ENCODE measurements at places on chromosomes 6 and 20. TPM values are rescaled to one million over a fixed set of nuclear protein-coding genes. Genes with fewer than 3 reads are reported as not detected.
A peak's percentile ranks its signal among the peaks of the same experiment; 100 is the strongest.

The C20orf204 gene
- 5.0 TPM for total RNA-seq

DNA sequence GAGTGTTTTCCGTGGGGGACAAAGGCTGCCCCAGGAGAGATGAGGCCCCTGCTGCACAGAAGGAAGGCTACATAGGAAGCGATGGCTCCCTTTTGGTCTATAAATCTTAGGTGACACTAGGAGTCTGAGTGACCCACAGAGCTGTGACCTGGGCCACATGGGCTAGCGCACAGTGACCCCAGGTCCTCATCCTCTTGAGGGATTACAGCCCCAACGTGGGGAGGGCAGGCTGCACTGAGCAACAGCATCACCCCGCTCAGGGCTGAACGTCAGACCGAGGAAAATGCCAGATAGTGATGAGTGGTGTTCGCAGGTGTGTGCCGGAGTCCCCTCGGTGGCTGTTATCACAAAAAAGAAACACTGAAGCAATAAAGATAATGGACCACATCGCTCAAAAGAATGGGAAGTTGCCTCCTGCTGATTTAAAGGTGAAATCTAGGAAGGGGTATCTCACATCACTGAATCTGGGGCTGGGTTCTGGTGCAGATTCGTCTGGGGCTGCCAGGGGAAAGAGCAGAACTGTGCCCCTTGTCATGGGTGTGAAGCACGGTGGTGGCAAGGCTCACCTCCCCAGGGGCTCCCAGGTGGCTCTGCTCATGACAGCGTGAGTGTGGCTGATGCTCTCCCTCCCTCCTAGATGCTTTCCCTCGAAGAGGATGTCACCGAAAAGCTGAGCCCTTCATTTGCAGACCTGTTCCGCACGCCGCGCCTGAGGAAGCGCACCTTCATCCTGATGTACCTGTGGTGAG is 14.5 kb downstream of the SLC22A1 start:
- no peak for DNase-seq

DNA sequence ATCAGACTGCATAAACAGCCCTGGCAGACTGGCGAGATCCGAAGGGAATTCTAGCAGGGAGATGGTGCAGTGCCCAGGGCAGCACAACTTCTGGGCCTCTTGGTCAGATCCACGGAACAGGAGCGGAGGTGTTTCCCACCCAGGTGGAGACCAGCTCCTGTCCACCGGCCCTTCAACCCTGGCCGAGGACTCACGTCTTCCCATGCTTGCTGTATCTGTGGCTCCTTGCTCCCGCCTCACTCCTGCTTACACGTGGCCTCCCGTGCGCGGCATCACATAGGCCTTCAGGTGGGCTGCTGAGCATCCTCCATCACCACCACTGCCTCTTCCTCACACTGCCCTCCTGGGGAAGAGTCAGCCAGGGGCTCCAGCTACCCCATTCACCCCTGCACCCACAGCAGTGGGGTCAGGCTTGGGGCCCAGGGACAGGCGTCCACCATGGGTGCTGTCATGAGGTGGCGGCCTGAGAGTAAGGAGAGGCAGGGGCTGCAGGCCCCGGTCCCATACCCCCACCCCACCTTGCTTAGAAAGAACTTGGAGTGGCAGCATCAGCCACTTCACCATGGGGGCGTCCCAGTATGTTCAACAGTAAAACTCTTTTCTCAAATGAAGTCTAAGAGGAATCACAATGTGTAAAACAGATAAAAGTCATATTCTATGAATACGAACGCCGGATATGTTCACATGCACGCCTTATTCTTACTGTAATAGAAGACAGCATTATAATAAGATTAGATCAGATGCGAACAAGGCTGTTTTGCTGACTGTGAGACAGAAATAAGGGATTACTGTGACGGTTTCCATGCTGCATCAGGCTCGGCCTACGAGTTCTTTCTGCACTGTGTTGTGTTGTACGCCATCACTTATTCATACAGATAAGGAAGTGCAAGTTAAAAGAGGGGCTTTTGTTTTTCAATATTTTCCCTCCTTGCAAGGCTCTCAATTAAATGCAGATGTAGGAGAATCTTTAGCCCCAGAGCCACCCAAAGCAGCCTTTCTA is 165.4 kb downstream of the GRM4 start:
- DNase-seq: no peak

The SYNDIG1 gene
- not detected for total RNA-seq

GRCh38 chr6:116954938-116955337 is 77.9 kb downstream of the RFX6 start:
- DNase-seq: no peak

GRCh38 chr20:58553841-58554240 is 38.6 kb upstream of the APCDD1L start:
- DNase-seq: no peak

DNA sequence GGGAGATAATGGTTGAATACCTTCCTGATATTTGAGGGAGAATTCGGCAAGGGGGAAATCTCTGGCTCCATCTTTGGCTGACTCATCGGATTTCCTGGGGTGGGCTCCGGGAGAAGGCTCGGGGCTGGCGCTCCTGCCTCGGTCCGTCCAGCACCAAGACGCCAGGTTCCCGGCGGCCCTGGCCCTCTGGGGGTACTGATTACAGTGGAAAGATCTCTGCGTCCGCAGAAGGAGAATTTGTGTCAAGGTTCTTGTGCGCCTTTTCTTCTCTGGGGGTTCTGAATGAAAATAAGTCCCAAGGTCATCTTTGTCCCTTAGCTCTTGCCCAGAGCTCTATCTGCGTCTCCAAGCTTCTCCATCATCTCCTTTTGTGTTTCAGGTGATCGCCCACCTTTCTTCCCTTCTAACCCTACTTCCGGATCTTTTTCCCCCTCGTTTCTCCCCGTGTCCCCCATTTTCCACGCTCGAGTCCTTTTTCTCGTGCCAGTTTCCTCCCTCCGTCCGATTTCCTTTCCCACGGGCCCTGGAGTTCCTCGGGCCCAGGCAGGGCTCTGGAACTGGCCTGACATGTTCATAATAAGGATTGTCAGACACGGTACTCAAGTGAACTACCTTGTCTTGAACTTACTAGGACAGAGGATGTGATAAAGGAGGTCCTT is 11.6 kb downstream of the NRN1 start:
- DNase-seq: no peak

The ECT2L gene
- 0.13 TPM for total RNA-seq

The LAMP5 gene
- not detected for total RNA-seq

DNA sequence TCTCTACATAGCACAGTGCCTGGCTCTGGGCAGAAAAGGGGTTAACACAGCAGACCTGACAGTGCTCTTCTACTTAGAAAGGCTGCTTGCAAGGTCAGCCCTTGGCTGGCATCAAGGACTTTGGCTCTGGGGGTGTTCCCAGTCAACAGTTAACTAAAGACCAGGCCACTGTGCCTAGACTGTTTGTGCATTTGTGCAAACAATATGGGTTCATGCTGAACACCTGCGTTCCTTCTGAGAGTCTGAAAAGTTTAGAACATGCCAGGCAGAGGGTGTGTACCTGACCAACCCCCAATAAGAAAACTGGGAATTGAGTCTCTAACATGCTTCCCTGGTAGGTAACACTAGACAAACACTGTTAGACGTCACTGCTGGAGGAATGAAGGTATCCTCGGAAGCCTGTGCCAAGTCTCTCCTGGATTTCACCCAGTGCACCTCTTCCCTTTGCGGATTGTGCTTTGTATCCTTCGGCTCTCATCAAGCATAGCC is 110.7 kb downstream of the PDE10A start:
- no peak for DNase-seq

- DNase-seq: no peak
Measured at GRCh38 chr20:62535964-62536363, 60.2 kb upstream of the GATA5 start.

GRCh38 chr6:147933224-147933623 is 409.4 kb upstream of the SASH1 start:
- DNase-seq: no peak

The NFATC2 gene
- 54.3 TPM for total RNA-seq

GRCh38 chr6:25311331-25311840 is 32.2 kb downstream of the CARMIL1 start:
- DNase-seq: no peak

DNA sequence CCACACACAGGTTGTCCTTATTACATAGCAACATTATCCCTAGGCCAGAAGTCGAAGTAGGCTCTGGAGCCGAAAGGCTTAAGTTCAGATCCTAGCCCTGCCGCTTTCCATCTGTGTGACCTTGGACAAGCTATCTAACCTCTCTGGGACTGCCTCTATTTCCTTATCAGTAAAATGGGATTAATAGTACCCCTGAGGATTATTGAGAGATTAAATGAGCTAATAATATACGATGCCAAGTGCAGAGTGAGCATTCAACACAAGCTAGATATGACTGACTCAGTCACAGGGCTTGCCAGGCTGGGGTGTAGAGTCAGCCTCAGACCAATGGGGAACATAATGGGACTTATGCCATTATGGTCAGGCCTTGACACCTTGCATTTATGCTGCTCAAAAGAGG is 8.9 kb upstream of the SPATA2 start:
- no peak for DNase-seq

DNA sequence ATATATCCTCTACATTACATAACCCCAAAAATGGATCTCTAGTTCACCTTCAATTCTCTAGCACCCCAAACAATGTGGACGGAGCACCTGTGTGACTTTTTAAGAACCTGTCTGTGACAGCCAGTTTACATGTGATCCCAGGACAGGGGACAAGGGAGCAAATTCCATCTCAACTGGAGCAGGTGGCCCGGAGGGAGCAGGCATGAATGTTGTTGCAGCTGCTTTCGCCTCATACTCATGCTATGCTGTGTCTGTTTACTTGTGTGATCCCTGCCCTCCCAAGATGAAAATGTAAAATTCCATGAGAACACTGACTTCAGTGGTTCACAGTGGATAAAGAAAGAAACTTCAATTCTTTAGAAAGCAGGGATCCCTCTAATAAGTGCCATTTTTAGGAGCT is 600.3 kb downstream of the CDH26 start:
- no peak for DNase-seq

DNA sequence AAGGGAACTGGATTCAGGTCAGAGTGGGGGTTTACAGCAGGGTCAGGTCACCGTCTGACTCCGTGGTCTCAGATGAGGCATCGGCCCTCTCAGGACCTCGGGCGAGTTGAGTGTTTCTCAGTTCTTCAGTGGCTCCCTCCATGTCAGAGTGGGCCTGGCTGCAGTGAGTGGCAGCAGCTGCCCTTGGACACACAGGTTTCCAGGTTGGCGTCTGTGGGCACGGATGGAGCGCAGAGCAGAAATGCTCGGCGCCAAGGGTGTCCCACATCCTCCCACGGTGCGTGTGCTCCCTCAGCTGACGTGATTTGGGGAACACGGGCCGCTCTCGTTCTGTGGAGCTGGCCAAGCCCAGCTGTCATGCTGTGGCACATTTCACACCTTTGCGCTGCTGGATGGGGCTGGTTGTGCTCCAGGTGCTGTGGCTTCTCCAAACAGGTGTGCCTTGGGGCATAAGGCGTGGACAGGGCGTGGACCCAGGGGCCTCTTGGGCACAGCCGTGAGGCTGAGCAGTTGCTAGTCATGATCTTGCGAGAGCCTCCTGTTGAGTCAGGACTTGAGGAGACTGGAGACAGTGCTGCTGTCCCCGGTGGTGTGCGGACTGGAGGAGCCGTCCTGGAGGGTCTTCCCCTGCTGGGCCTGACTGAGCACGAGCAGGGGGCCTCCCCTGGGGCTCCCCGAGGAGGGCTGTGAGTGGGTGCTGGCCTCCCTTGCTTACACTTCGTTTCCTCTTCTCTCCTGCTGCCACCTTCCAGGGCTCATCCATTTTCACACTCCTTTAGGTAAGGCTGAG is 9.5 kb upstream of the DNAJC5 start:
- no peak for DNase-seq

DNA sequence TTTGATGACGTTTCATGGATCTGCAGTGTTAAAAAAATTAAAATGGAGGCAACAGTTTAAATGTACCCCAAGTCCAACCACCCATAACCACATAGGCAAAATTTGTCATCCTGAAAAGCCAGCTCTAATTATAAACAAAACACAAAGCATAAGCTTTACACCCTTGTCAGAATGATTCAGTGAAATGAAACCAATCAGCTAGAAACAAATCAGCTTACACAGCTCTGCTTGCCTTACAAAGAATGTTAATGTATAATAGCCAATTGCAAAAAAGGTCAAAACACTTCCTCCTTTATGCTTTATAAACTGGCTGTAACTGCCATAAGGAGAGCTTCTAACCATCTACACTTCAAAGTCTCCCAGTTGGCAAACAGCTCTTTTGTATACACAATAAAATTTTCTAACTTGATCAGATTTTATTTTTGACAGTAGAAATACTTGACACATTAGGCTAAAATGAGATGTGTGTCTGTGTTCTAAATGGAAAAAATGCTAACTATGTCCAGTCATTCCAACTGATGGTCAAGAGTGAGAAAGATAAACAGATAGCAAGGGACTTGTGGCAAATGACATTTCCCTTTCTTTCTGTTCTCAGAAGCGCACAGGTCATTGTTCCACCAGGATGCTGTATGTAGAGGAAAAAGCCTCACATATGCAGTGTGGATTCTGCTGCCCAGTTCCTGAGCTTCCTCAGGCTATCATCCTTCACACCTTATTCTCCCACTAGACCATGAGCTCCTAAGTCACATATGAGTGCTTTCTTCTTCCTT is 344.3 kb upstream of the ID4 start:
- DNase-seq: no peak

DNA sequence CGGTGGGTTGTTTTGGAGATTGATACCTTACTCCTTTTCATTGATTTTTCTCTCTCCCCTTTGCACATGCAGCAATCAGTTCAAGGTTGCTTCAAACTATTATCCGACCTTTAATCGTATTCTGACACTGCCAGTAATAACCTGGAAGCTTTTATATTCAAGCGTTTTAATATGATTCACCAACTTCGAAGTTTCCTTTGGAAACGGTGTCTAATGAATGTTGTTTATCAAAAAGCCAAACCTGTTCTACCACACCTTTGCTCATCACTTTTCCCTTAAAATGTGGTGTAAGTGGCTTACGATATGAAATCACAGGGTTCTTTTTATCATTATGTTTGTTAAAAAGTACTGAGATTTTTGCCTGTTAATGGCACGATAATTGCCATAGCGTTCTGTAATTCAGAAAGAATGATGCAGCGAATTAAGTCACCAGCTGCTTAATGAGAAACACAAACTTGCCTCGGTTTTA is 660 bp downstream of the STXBP5 start:
- DNase-seq: peak; percentile 13

- no peak for DNase-seq
Measured at GRCh38 chr6:73481969-73482368, 20.4 kb downstream of the MTO1 start.

- no peak for DNase-seq
Measured at GRCh38 chr6:80363501-80364122, 257.1 kb downstream of the BCKDHB start.

The LIME1 gene
- 111 TPM for total RNA-seq

- no peak for DNase-seq
Measured at GRCh38 chr20:49615401-49616153, 47.6 kb upstream of the PTGIS start.

The COL10A1 gene
- not detected for total RNA-seq

DNA sequence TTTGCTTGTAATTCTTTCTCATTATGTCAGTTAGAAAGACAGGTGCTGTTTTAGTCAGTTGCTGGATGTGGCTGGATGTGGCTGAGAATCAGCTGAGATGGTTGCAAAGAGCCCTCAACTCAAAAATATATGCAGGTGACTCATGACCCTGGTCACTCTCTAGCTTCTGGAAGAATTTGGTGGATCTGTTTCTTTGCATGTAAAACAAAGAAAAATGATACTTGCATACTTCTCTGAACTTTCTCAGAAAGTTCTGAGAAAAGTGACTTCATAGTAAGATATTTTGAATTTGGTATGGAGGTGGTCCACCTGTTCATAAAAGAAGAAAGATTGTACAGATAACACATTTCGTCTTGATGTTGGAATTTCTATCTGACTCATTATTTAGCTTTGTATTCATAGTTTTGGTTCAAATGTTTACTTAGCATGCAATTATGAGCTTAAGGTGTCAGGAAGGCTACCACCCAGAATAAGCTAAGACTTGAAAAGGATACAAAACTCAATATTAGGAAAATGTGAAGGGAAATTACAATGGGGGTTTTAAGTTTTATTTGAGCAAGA is 163.2 kb upstream of the OLIG3 start:
- DNase-seq: no peak

The DNAH8 gene
- total RNA-seq: 0.05 TPM
